ENCODE measurements at places on chromosomes 2 and 18. TPM values are rescaled to one million over a fixed set of nuclear protein-coding genes. Genes with fewer than 3 reads are reported as not detected.

Gene CYP27A1
- total RNA-seq: 2.4 TPM

Gene VRK2
- total RNA-seq: 10.3 TPM

Gene MOCOS
- total RNA-seq: 6.2 TPM

Gene SERPINB12
- total RNA-seq: not detected

Gene PHLPP1
- total RNA-seq: 7.5 TPM

Gene SKOR2
- not detected for total RNA-seq

Gene CRIM1
- 21.7 TPM for total RNA-seq

Gene TMEM200C
- total RNA-seq: not detected

Gene TMEFF2
- not detected for total RNA-seq

Gene EFHD1
- not detected for total RNA-seq

Gene ZNF512
- total RNA-seq: 14.4 TPM

Gene IL1B
- 0.13 TPM for total RNA-seq

Gene ANKRD36C
- total RNA-seq: 9.8 TPM

DNA sequence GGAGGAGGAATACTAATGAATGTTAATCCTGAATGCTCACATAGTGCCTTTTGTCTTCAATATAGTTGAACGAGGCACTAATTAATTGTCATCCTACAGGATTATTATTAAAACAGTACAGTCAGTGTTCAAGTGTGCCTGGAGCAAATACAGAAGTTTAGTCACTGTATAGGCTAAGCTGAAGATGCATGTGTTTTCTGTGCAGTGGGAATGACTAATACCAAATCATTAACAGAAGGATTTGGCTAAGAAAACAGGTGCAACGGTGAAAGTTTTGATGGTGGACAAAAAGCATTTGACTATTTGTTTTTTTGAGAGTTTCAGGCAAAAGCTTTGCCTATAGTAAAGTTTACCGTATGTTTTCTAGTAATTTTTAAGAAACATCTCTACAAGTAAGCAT lies 62.8 kb downstream of the DCC start:
- DNase-seq: no peak

GRCh38 chr2:205792908-205793307 lies 110.6 kb downstream of the NRP2 start:
- no peak for DNase-seq

DNA sequence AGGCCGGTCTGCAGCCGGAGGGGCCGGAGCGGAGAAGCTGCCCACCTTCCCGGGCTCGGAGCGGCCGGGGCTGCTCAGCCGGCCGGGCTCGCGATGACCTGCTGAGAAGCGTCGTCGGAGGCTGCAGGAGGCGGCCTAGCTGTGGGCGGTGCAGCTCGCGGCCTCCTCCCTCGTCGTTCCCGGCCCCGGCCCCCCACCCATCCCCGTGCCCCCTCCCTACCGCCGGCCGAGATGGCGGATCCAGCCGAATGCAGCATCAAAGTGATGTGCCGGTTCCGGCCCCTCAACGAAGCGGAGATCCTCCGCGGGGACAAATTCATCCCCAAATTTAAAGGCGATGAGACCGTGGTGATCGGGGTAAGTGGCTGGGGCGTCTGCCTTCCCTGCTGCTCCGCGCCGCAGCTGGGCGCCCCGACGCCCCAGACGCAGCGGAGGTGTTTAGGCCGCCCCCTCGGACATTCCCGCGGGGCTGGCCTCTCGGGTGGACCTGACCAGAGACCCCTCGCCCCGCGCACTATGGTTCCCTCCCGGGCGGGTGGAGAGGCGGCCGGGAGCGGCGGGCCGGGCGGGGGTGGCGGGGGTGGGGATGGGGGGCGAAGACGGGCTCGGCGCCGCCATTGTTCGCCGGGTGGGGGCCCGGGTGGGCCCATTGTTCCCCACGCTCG lies 492 bp downstream of the KIF5C start:
- no peak for DNase-seq

DNA sequence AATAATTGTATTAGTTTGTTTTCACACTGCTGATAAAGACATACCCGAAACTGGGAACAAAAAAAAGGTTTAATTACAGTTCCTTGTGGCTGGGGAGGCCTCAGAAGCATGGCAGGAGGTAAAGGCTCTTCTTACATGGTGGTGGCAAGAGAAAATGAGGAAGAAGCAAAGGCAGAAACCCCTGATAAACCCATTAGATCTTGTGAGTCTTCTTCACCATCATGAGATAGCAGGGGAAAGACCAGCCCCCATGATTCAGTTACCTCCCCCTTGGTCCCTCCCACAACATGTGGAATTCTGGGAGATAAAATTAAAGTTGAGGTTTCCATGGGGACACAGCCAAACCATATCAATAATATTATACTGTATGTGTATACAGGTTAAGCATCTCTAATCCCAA lies 73.3 kb upstream of the CABLES1 start:
- no peak for DNase-seq

GRCh38 chr2:219870041-219870440 lies 242.6 kb downstream of the SLC4A3 start:
- no peak for DNase-seq

GRCh38 chr2:215967590-215968378 lies 45.6 kb downstream of the MREG start:
- DNase-seq: no peak

DNA sequence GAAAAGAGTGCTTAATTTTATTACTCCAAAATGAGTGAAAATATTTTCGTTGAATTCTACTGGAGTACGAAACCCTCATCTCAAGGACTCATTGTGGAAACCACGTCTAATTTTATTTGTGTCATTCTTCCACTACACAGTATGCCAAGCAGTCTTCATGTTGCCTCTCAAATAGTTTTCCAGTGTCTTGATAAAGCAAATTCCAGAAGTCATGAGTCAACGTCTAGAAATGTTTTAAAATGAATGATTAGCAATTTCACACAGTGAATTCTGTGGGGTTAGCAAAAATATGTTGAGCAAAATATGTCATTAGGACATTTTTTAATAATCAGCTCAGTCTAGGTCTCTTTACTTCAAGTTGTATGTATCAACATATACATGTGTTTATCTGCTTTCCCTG lies 865.5 kb downstream of the DSC3 start:
- no peak for DNase-seq

DNA sequence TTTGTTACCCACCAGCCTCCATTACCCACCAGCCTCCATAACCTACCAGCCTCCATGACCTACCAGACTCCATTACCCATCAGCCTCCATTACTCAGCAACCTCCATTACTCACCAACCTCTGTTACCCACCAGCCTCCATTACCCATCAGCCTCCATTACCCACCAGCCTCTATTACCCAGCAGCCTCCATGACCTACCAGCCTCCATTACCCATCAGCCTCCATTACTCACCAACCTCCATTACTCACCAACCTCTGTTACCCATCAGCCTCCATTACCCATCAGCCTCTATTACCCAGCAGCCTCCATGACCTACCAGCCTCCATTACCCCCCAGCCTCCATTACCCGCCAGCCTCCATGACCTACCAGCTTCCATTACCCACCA lies 133.3 kb upstream of the HS6ST1 start:
- DNase-seq: no peak

GRCh38 chr2:111617299-111618225 lies 266.4 kb downstream of the ANAPC1 start:
- peak; percentile 20 for DNase-seq

DNA sequence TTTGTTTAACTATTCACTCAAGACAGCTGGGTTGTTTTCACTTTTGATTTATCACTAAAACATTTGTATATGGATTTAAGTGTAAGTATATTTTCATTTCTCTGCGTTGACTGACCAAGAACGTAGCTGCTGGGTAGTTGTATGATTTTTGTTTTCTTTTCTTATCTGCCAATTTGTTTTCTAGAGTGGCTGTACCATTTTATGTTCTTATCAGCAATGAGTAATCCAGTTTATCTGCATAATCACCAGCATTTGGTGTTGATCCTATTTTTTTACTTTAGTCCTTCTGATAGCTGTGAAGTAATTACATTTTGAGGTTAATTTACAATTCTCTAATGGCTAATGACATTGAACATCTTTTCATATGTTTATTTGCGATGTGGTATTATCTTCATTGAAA lies 1178.4 kb upstream of the TMEFF2 start:
- no peak for DNase-seq

DNA sequence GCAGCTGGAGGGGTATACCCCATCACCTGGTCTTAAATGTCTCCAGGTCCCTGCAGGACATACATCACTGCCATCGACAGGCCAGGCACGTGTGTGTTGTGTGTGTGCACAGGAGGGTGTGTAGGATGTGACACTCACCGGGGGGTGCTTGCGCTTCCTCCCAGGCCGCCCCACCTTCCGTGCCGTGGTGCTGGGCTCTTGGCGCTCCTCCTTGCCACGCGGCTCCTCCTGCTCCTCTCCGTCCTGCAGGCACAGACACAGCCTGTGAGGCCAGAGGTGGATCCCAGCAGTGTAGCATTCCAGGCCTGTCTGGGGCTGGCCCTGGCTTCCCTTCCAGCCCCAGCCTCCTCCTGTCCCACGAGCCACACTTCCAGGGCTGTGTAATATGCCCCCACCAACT lies 41.7 kb downstream of the DNMT3A start:
- DNase-seq: no peak

GRCh38 chr18:77373730-77374445 lies 124.2 kb downstream of the GALR1 start:
- no peak for DNase-seq

- DNase-seq: no peak
These were observed 1794.1 kb upstream of the LRRTM1 start for GRCh38 chr2:82098617-82099016.

DNA sequence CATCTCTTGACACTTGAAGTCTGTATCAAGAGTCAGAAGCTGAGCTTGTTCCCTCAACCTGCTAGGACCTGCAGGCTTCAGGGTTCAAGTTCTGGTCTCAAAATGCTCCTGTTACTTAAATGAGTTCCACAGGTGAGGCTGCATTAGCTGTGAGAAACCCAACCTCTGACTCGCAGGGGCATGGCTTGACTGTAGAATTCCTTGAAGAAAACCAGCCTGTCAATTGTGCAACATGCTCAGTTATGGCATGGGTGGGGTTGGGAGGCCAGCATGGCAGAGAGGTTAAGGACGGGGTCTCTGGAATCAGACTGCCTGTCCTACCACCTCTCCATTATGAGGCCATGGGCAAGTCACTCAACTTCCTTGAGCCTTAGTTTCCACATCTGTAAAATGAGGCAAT lies 235.8 kb downstream of the EN1 start:
- no peak for DNase-seq

DNA sequence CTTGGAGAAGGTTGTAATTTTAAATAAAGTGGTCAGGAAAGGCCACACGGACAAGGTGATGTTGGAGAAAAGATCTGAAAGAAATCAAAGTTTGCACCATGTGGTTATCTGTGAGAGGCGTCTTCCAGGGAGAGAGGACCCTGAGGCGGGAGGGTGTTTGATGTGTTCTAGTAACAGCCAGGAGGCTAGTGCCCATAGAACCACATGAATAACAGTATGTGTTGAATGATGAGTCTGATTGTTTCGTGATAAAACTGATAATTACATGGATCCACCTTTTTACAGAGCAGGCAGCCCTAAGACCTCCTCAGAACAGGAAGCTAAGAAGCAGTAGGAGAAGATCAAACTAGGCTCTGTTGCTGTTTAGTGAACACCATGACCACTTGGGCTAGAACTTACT lies 91.4 kb downstream of the SCG2 start:
- no peak for DNase-seq

DNA sequence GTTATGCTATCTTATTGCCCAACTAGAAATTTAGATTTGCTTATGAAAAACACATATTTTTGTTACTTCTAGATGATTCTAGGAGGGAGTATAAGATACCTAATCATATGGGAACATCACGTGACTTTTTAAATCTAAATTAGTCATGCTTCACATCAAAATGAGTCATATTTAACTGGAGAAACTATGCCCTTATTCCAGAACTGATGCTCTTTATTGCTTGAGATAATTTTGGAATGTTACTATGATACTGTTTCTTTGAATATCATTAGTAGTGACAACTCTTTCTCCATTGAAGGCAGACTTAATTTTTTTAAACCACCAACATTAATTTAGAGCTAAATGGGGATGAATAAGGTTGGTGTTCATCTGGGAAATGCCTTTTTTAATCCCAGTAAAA lies 19.9 kb upstream of the ELAC1 start:
- no peak for DNase-seq

DNA sequence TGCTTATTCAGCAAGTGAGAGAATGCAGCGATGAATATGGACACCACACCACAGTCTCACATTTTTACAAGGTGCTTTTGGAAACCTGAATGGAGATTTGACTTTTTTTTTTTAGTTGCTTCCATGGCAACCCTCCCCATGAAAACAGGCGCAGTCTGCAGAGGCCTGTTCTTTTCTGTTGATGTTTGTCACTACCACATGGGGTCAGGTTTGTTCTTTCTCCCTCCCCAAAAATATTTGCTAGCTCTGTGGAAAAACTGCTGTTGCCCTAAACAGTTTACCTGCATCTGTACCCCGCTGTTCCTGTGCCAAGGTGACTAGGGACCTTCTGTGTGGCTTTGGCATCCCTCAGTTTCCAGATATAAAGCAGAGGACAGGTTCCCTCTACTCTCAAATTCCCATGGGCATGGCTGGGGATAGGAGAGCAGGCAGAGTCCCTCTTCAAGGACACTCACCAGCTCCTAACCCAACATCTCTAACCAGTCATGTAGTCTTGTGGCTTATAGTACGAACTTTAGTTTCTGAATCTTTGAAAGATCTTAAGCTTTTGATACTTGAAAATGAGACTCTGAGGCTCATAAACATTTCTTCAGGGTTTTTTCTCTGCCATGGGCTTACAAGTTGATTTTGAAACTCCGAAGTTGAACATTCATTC lies 14.7 kb upstream of the MAPRE2 start:
- DNase-seq: no peak

DNA sequence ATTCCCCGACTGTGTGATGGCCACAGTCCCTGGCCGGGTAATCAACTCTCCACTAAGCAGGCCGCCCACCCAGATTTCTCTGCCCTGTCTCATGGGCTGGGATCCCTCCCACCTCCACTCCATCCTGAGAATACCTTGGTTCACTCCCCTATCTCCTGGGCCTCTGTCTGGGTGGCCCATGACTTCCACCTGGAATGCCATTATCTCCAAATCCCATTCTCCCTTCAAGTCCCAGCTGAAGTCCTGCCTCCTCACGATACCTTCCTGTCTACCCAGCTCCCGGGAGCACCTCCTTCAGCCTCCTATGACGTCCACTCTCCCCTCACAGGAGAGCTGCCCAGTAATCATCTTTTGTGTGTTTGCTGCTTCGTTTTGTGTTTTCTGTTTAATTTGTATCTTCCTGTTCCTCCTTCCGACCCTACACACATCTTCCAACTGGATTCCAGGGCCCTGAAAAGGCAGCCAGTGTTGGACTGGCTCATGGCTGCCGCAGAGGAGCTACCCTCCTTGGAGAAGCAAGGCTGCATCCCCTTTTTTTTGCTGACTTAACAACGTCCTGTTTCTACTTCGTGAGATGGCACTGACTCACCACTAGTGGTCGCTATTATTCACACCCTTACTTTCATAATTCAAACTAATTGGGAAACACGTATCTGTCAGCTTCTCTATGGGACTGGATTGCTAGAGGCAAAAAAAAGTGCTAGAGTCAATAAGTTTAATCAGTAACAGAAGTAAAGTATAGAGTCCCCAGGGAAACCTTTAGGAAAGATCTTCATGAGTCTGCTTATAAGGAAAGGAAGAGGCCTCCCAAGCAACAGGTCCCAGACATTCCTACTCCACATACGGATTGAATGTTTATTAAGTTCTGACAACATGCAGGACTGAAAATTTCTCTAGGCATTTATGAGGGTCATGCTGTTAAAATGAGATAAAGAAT lies 171.9 kb upstream of the GATA6 start:
- DNase-seq: peak; percentile 68

Data from HT-29 (cell line).